IPS-NIHi11 (cell line): ENCODE measurements at places on chromosomes 4 and X.

DNA sequence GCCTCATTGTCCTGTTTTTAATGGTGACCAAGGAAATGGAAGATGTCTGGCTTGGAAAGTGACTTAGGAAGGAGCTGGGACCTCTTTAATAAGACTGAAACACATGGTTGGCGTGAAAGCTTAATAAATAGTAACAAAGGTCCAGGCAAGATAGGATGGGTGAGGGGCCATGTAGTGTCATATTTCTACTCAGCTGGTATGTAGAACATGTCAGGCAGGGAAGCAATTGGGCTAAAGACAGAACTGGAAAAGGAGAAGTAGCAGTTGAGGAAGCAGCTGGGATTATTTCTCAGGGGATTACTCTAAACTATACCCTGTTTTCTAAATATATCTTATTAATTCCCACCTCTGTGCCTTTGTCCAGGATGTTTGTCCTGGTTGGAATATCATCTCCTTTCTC lies 18.6 kb downstream of the ITGB1BP2 start:
- DNase-seq = no peak

- DNase-seq = no peak
Measured at GRCh38 chr4:23213198-23213597, 520.5 kb downstream of the GBA3 start.

DNA sequence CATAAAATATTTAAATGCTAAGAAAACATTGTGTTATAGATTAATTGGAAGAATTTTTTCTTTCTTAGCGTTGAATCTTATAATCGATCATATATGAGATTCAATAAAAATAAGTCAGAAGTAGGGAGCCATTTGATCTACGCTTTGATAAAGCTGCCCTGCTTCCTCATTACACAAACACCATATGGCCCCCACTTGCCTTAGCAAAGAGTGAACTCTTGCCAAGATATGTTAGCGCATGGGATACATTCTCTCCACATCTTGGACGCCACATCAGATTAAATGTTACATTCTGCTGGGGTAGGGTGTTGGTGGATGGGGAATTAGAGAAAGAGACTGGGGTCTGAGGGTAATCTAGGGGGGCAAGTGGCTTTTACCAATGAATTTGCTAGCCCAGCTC lies 207.7 kb upstream of the MID1 start:
- DNase-seq = no peak

DNA sequence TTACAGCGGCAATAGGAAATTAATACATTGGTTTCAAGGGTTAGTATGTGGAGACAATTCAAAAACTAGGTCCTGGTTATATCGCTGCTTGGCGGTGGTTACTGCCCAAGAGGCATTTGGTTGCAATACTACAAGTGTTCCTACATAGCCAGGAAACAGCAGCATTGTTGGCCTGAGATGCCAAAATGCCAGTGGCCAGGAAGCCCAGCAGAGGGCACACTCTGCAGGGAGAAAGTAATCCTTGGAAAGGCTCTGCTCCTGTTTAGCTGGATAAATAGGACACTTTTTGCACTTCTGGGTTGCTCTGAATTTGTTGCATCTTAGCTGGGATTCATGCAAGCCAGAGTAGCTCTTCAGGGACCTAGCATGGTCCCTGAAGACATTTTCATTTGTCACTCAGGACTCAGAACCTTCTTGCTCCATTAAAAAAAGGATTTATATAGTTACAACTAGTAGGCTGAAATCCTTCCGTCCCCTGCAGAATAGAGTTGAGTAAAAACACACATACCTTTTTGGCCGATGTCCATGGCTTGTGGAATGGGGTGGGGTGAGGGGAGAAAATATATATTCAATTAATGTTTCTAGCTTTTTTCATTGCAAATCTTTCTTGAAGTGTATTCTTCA lies 8.1 kb upstream of the GPR119 start:
- peak; percentile 56 for DNase-seq

- peak; percentile 5 for DNase-seq
Measured at GRCh38 chrX:128619490-128619889, 567.3 kb upstream of the ACTRT1 start.

GRCh38 chrX:57906790-57907189 lies 3.5 kb downstream of the ZXDA start:
- no peak for DNase-seq

DNA sequence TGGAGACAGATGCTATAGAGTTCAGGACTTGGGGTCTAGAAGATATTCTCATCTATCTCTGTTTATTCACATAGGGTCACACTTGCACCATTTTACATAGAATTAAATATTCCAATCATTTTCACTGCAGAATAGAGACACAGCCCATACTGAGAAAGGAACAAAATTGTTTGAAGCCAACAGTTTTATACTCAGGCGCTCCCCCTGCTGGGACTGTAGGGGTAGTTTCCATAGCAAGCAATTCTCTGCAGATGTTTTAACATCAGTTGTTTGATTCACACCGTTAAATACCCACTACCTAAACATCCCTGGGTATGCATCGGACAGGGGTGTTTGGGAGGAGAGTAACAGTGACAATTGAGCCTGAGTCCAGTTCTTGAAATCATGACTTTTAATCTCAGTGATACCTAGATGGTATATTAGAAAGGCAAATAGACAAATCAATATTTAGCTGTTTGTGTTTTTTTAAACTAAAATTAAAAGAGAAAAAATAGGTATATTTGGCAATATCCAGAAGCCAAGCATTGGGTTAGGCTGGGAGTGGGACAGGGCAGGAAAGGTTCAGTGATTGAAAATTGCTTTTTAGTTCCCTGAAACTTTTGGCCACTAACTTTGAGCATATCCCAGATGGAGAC lies 33.8 kb downstream of the LONRF3 start:
- peak; percentile 41 for DNase-seq
